ENCODE measurements at places on chromosomes 1 and 21.

DNA sequence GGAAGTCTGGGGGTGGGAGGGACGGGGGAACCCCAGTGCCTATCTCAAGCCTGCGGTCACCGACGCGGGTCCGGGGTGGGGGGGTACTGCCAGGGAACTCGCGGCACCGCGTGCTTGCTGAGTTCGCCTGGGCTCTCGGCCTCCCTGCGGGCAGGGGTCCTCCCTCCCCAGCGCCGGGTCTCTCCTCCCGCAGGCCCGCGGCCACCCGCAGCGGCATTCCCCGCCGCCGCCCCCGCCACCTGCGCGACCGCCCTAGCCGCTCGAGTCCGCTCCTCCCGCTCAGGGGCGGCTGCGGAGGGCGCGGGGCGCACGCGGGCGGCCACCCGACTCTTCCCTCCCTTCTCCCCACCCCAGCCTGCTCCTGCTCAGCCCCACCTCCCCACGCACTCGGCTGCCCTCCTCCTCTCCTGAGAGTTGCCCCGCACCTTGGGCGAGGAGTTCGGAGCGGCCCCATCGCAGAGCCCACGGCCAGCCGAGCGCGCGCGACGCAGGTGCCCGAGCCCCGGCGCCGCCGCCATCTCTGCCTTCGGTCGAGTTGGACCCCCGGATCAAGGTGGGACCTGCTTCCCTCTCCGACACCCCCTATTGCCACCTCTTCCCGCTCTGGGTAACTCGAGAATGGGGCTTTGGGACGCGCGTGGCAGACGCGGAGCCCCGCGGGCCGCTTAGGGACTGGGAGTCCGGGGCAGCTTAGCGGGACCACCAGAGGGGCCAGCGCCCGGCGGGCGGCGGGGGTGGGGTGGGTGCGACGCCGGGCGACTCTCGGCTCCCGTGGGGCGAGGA is 105.0 kb downstream of the LEPR start:
- no peak for DNase-seq

GRCh38 chr1:160544647-160545046 is 21.6 kb upstream of the SLAMF6 start:
- DNase-seq, result peak; percentile 45

DNA sequence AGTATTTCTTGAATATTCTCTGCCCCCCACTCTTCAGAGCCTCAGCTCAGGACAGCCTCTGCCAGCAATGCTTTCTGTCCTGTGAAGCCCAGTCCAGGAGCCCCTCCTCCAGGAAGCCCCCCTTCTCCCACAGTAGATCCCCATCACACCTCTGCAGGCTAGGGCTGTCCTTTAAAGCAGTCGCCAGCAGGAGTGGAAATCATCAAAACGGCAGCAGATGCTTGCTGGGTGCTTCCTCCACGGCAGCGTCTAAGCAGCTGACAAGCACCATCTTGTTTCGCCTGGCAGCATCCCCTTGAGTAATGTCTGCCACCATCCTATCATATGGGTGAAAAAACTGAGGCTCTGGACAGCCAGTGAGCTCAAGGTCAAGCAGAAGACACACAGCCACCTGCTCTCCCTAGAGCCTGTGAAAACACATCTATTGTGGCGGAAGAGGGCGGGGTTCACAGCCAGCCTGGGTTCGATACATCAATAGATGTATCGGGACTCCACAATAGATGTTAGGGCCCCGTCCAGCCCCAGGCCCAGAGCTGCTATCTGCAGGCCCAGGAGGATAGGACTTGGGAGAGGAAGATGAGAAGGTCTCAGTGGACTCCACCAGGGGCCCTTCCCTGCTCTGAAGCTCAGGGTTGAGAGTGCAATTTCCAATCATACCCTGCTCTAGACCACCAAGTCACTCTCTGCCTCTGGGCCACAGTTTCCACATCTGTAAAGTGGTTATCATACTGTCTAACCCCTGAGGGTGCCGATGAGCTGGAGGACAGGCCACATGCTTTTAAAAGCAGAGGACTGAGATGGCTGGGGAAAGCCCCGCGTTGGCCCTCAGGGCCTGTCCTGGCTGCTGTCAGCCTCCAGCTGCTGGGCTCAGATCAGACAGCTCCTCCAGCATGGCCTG is 17.5 kb downstream of the RUNX3 start:
- no peak for DNase-seq

GRCh38 chr1:21318714-21319159 is 28.5 kb upstream of the ECE1 start:
- no peak for DNase-seq

- no peak for DNase-seq
Measured at GRCh38 chr1:21774835-21775549, 8.0 kb downstream of the USP48 start.

All from activated CD8-positive, alpha-beta T cell treated with anti-CD3 and anti-CD28 coated beads, Interleukin-2, amount 10 ng/mL, durations not matched to agents 7 days and 5 days (primary cell).